ENCODE measurements at places on chromosomes 7 and 10.
A peak's percentile ranks its signal among the peaks of the same experiment; 100 is the strongest.

GRCh38 chr10:127375461-127375860 lies 173.6 kb upstream of the NPS start:
- DNase-seq = no peak

- DNase-seq = no peak
These were observed 61.6 kb downstream of the ANKRD7 start for GRCh38 chr7:118286131-118286530.

DNA sequence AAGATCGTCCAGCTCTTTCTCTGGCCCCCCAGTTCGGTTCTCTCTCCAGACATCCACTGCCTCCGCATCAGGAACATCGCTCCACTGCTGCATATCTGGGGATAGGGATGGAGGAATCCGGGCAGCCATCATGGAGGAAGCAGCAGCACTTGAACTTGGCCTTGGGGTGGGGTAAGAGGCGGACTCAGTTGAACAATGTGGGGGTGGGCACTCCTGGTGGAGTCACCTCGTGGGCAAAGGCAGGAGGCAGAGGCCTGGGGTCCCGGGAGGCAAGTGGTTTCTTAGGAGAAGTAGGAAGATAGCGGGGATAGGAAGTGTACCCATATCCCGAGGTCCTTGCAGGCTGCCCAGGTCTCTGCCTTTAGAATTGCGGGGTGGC lies 98.3 kb downstream of the CHST15 start:
- peak; percentile 7 for DNase-seq

GRCh38 chr7:151056666-151057505 lies 811 bp downstream of the CDK5 start:
- no peak for DNase-seq

GRCh38 chr10:108319434-108320222 lies 1155.1 kb upstream of the SORCS1 start:
- DNase-seq = no peak

GRCh38 chr7:44565097-44565794 lies 8.5 kb downstream of the DDX56 start:
- DNase-seq = peak; percentile 70

- no peak for DNase-seq
These were observed 203.3 kb downstream of the TAX1BP1 start for GRCh38 chr7:27943241-27943640.

DNA sequence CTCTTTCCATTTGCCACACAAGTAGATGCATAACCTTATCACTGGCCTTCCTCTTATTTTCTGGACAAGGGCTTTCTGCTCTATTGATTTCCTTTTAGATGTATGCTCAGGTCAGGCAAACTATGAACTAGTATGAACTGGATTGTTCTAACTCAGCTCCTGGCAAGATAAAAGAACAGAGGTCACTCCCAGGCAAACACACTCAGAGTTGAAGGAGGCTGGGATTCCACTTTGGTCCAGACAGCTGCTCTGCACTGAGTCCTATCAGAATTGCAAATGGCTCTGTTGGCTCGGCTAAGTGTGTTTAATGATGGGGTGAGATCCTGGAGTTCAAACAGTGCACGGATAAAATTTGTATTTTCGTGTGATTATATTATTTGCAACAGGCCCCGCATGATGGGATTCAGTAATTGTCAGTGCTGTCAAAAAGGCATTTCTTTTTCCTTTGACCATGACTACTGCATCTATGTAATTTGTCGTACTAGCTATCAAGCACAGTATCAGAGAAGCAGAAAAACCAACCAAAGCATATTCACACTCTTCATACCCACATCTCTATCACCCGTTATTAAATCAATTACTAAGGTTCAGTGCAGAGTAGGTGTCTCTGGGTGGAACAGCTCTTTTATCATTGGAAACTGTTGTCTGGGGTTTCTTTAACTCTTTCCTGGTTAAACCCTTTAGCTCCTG lies 288.1 kb upstream of the PRKCQ start:
- DNase-seq = no peak

GRCh38 chr10:23362879-23363792 lies 18.5 kb upstream of the C10orf67 start:
- no peak for DNase-seq

- DNase-seq = peak; percentile 46
These were observed 168.2 kb downstream of the SND1 start for GRCh38 chr7:127819975-127820731.

DNA sequence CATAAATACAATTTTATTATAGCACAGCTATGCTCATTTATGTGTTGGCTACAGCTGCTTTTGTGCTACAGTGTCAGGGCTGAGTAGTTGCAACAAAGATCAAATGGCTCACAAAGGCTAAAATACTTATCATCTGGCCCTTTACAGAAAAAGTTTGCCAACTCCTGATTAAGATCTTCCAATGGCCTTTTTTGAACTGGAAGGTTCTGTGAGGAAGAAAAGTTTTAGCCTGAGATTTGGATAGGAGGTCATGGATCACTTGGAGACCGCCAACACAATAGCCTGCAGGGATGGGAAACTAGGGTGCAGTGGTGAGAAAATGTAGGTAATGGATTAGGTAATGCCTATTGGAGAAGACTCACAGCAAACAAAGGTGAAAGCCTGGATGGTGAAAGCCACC lies 169.8 kb downstream of the NOC3L start:
- DNase-seq = no peak

- no peak for DNase-seq
These were observed 1.4 kb downstream of the CPA4 start for GRCh38 chr7:130294314-130294713.

- no peak for DNase-seq
These were observed 7.8 kb downstream of the ATP6V0E2 start for GRCh38 chr7:149881328-149882247.

DNA sequence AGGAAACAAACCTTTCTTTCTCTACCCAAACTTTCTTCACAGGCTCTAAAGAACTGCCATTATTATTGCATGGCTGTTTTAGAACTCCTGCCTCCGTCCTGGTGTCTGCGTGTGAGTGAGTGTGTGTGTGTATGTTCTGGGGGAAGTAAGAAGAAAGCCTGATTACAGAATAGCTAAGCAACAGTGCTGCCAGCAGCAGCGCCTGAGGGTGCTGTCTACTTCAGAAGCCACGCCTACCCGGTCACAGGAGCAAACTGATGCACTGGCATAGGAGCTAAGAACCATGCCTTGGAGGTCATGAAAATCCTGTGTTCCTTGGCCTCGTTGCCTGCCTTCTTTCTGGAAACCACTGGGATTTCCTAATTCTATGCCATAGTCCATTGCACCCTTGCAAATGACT lies 25.2 kb downstream of the LIPK start:
- no peak for DNase-seq

GRCh38 chr7:20038676-20039075 lies 178.5 kb downstream of the MACC1 start:
- DNase-seq = no peak

DNA sequence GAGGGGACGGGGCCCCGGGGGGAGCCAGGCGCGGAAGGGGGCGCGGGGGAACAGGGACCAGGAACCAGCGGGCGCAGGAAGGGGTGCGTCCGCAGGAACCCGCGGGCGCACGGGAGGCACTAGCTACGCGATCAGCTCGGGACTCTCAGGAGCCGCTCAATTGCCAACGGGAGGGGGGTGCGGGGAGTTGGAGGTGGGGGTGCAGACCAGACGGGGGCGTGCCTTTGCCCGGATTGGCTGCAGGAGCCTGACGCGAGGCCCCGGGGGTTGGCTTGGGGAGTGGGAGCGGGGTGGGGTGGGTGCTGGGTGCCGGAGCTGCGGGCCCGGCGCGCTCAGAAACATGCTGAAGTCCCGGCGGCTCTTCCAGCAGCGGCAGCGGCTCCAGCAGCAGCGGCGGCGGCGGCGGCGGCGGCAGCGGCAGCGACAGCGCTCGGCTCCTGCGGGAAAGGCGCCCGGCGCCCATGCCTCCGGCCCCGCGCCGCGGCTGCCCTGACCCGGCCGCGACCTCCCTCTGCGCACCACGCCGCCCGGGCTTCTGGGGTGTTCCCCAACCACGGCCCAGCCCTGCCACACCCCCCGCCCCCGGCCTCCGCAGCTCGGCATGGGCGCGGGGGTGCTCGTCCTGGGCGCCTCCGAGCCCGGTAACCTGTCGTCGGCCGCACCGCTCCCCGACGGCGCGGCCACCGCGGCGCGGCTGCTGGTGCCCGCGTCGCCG lies at the start of gene ADRB1:
Gene ADRB1 (plus strand): TSS at position 335 of the 715 bp plus-strand sequence. CDS start 267 bp downstream, at position 602.
- DNase-seq = no peak

- peak; percentile 84 for DNase-seq
These were observed 374.9 kb upstream of the CELF2 start for GRCh38 chr10:10642751-10643150.

DNA sequence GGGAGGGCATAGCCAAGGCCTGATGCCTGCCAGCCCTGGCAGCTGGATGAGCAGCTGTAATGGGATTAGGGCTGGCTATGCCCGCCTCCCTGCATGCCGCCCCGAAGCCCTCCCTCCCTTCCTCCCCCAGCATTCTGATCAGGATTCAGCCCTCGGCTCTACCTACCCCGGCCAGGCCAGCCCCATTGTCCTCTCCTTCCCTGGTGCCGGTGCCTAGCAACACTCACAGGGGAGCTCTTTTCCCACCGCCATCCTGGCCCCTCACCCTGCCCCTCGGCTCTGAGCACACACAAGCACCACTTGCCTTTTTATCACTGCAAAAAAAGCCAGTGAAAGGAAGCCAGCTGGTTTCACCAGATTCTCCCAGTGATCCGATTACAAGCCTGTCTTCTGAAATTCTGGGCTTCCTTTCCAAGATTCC lies 9.0 kb upstream of the ADCYAP1R1 start:
- DNase-seq = no peak

GRCh38 chr7:79774150-79774549 lies 320.7 kb upstream of the MAGI2 start:
- DNase-seq = peak; percentile 20

- DNase-seq = no peak
These were observed 32.6 kb downstream of the IKZF1 start for GRCh38 chr7:50336894-50337703.

GRCh38 chr10:110979611-110980010 lies 60.2 kb downstream of the SHOC2 start:
- no peak for DNase-seq

GRCh38 chr10:15485684-15486316 lies 114.7 kb upstream of the FAM171A1 start:
- peak; percentile 65 for DNase-seq

DNA sequence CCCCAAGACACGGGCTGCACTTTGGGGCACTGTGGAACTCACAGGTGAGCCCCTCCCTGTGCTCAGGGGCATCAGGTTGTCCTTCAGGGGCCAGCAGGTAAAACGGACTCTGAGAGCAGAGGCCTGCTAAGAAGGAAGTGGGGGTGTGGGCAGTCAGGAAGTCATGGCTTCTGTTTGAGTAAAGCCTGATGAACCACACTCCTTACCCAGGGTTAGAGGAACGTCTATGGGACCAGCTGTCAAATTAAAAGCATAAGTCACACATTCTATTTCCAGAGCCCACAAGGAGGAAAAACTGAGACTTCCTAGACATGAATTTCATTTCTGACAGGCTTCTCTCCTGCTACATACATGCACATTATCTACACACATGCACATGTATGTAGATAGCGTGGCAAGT lies 616.4 kb downstream of the SDK1 start:
- DNase-seq = no peak

DNA sequence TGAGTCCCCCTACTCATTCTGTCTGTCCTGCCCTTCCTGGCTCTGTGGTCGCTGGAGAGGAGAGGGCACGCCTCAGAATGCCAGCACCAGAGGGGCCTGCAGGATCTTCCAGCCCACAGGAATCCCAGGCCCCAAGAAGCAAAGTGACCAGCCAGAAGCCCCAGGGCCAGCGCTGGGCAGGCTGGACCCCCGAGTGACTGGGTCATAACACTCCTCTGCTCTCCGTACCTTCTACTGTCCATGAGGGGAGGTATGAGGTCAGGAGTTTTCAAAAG lies 102.6 kb upstream of the GPR26 start:
- no peak for DNase-seq

DNA sequence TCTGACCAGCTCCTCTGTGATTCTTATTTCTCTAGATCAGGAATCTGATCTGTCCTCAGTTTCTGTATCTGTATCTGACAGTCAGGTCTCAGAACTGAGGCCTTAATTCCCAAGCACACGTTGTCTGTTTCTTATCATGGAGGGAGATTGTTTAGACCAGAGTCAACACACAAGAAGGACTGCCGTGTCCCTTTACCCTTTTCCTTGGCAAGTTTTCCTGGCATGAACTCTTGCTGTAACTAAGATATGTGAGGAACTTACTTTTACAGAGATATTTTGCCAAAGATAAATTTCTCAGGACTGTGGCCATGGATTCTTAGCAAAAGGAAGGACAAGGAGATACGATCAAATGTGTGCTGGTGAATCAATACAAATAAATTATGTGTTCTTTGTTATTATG lies 181.0 kb downstream of the SORCS3 start:
- DNase-seq = no peak

DNA sequence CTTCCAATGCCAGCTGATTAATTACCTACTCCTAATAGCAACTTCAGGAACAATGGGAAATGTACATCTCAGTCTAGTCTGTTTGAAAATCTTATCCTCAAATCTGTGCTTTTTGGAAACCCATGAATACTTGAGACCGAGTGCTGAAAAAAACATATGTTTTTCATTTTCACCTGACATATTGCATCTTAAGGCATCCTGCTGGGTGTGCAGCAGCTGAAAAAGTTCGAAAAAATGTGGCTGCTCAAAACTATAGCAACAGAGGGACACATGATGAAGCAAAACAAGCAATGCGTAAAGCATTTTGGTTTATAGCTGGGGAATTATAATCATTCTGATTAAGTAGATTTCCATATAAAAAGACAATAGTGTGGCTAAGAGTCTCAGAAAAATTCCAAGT lies 218.0 kb downstream of the CREB5 start:
- no peak for DNase-seq

GRCh38 chr10:90992462-90992861 lies 71.6 kb upstream of the ANKRD1 start:
- no peak for DNase-seq

Measured in fibroblast of pulmonary artery (primary cell).